ENCODE measurements at places on chromosomes 5 and 9. TPM values are rescaled to one million over a fixed set of nuclear protein-coding genes. Genes with fewer than 3 reads are reported as not detected.

GRCh38 chr9:118290116-118290515 is 585.9 kb downstream of the TLR4 start:
- no peak for DNase-seq

DNA sequence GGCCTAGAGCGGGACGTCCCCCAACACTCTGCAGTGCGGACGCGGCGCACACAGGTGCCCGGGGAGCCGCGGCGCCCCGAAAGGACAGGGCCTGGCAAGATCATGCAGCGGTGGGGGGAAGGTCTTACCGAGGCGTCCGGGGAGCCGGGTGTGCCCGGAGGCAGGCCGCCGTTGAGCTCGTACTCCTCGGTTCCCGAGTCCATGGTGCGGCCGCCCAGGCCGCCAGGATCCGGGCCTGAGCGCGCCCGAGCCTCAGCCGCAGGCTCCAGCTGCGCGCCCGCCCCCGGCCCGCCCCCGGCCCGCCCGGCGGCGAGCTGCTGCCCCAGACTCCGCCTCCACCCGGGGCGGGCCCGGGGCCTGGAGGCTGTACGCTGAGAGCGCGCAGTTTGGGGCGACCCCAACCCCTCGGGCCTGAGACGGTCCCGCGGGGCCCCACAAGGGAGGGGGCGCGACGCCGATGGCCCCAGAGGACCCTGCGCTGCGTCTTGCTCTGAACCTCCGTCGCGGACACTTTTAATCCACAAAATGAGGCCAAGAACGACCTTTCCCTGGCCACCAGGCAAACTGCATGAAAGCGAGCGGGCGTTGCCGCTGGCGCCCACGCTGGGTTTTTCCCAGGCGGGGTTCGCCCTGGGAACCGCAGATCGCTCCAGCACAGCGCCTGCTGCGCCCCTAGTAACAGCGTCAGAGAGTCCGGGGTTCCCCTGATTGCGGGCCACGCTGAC is at the start of gene NINJ1:
TSS of gene NINJ1 (minus strand) at position 237 of the 725 bp plus-strand sequence. CDS start at position 203, 34 bp downstream.
- peak; percentile 99 for DNase-seq

DNA sequence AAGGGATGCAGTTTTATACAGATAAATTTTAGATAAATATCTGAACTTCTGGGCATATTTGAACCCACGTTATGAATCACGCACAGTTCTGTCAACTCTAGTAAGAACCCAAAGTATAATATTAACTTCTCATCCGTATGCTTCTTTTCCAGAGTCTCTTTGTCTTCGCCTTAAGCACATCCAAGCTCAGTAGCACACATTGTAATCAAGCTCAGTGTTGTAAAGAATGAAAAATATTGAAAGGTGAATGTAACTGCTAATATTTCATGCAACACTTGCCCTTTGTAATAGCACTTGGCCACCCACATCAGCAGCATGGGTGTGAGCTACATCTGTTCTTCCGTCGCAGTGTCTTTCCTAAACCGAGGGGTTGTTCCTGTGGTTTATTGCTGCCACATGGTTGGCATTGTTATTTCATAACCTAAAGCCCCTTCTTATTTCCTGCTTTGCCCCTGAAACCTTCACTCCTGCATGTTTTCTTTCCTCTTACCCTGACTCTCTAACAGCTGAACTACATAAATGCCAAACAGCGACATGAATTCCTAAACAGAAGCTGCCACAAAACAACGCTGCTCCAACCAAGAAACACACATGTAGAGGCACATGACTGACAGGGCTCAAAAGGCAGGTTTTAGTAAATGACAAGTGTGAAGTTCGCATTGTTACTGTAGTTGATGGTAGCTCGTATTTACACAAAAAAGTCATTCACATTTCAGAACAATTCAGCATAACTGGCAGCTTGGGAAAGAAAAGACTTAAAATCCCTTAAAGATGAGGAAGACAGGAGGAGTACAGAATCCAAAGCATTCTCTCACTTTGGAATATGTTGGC is 190.1 kb upstream of the MEF2C start:
- no peak for DNase-seq

DNA sequence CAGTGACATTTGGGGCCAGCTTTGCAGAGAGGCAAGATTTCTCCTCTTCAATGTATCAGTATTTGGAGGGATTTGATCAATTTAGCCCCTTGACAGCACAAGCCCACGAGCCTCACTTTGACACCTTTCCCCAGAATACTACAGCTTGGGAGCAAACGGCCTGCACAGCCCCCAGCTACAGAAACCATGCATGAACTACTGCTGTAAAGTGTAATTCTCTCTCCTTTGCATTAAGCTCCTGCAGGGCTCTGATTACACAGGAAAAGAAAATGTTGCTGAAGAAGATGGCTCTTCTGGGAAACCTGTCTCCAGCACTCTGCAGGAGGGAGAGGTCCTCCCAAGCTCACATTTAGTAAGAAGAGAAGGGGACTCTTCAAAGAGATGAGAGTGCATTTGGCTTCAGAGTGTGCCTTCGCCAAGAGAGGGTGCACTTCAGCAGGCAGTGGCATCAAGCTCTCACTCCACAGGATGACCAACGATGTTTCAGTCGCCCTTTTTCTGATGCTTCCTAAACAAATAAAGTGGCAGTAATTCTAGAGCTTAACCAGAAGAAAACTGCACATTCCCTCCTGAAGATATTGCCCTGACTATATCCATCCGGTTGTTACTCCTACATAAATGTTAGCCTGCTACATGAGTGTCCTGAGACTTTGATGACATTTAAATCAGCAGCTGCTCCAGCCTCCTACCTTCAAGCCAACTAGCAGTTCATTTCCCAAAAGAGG is 272.2 kb downstream of the AUH start:
- peak; percentile 43 for DNase-seq

DNA sequence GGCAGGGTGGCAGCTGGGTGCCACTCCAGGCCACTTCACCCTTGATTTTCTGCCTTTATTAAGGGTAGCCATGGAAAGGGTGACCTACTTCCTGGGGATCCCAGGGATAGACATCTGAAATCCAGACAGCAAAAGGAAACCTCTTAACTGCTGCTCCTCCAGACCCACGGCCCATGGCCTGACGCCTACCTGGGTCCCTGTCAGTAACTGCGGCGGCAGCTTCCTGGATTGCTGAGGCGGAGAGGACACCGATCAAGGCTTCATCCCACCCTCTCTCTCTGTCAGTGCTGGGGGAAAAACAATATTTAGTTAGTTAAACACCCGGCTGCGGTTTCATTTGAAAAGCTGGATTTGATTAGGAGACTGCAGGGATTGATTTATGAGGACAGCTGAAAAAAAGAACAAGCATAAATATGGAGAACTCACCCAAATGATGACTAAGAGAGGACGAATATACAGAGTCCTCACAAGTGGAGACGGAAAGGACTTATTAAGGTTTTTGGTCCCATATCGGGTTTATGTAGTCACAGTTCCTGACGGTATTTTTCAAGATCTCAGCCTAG is 158.7 kb upstream of the KLF4 start:
- no peak for DNase-seq

DNA sequence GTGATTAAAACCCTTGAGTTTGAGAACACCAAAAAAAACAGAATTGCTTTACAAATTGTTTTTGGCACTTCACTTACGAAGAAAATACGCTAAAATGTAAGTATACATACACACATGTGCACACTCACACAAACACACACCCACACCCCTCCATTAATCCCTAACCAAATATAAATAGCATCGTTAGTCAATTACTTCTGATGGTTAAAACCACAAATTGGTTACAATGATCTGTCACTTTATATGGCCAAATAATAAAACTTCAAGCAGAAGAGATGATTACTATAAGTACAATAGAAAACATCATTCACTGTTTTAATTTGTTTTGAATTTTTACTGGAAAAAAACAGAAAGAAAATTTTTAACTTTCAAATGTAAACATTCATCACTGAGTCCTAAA is 103.5 kb downstream of the NFIB start:
- DNase-seq = no peak

The PCDHGA3 gene
- not detected for total RNA-seq

The ZBTB5 gene
- total RNA-seq = 18.3 TPM

Data from H7 (cell line).